ENCODE measurements at places on chromosomes 4 and X. TPM values are rescaled to one million over a fixed set of nuclear protein-coding genes. Genes with fewer than 3 reads are reported as not detected.

GRCh38 chr4:82247171-82247570 is 126.6 kb downstream of the HNRNPD start:
- no peak for DNase-seq

GRCh38 chr4:15805583-15806517 is 27.7 kb downstream of the CD38 start:
- DNase-seq, result no peak

DNA sequence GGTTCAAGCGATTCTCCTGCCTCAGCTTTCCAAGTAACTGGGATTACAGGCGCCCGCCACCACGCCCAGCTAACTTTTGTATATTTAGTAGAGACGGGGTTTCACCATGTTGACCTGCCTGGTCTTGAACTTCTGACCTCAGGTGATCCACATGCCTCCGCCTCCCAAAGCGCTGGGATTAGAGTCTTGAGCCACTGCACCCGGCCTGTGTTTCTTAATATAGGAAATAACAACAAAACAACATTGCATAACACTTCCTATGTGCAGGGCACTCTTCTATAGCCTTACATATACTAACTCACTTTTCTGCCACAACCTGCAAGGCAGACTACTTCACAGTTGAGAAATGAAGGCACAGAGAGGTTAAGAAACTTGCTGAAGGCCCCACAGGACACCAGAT is 12.8 kb upstream of the TMEM131L start:
- DNase-seq, result no peak

DNA sequence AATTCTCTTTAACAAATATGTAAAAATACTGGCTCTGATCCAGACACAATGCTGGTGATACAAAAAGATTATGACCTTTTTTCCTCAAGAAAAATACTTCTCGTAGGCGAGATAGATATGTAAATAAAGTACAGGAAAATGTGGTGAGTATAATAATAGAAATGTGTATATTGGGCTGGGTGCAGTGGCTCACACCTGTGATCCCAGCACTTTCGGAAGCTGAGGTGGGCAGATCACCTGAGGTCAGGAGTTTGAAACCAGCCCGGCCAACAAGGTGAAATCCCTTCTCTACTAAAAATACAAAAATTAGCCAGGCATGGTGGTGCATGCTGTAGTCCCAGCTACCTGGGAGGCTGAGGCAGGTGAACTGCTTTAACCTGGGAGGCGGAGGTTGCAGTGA is 55.0 kb downstream of the MRPL1 start:
- DNase-seq, result no peak

DNA sequence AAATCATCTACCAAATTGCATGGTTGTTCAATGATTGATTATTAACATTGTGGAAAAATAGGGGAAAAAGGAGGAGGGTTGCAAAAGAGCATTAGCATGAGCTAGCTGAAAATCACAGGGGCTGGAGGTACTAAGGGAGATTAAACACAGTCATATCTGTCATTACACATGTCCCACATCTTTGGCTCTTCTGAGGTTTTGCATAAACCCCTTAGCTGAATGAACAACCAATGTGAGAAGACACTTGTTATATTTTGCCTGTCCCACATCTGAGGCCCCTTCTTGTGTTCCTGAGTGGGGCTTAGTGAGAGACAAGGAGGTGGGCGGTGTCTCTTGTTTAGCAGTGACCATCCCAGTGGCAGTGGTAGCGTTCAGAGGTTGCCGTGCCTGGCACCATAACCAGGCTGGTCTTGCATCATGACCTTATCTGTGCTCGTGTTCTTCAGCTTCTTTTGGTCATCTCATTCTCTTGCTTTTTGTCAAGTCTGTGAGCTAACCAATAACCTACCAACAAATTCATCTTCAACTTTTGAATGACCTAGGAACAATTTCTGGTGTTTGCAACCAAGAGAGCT is 95.6 kb downstream of the MID1IP1 start:
- DNase-seq, result no peak

GRCh38 chr4:39970671-39971640 is 6.8 kb downstream of the PDS5A start:
- no peak for DNase-seq

- DNase-seq, result no peak
Measured at GRCh38 chrX:14616836-14617235, 87.5 kb downstream of the GLRA2 start.

The LRIT3 gene
- total RNA-seq, result not detected

The NWD2 gene
- 2.8 TPM for total RNA-seq

The SPP1 gene
- 12.0 TPM for total RNA-seq

The ZNF280C gene
- 3.6 TPM for total RNA-seq

The AREG gene
- total RNA-seq, result 7.4 TPM

The FUNDC1 gene
- 13.3 TPM for total RNA-seq

The USP17L10 gene
- total RNA-seq, result not detected

The CFAP47 gene
- not detected for total RNA-seq

The NAP1L3 gene
- total RNA-seq, result 0.17 TPM

The NDP gene
- total RNA-seq, result 0.22 TPM

The ZXDA gene
- 10.1 TPM for total RNA-seq

Data from lower leg skin (tissue), 4 donors.